Right hindlimb (tissue), 1 donor: ENCODE measurements at places on chromosomes 4 and X.

DNA sequence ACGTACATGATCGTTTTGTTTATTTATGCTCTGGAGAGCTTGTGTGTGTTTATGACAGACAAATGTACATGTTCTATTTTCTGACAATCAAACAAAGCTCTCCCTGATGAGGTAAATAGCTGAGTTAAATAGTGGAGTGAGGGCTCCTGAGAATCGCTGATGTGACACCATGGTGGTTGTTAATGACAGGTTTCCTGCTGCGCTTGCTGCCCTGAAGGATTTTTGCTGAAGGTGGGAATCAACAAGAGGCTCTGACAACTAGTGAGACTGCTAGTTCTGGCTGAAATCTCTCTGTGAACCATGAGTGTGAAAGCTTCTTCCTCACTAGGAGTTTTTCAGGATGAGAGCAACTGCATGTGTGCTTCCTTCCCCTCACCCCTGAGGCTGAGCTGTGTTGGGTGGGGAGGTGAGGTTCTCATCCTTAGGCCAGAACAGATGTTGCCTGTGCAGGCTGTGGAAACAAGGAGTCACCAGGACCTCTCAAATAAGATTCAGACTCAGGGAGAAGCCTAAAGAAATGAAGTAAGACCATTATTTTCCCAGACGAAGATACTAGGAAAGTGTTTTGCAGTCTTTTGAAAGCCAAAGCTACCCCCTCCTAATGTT lies 173.4 kb upstream of the JADE1 start:
- peak; percentile 35 for DNase-seq

- DNase-seq: no peak
Measured at GRCh38 chr4:172188248-172188988, 375.2 kb downstream of the GALNTL6 start.

DNA sequence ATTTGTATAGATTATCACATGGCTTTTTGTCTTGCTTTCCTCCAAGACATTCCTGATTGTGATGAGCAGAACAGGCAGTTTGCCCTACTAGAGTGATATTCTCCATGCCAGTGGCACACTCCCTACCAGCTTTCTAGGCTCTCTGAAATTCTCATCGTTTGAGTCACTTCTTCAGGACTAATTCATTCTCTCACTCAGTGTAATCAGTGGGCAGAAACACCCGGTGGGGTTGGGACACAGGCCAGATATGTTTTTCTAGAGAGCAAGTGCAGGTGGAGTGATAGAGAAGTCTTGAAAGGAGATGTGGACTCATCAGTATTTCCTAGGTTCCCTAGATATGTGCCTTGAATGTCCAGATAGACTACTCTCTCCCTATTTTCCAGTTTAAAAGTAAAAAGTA lies 13.1 kb downstream of the RAB33A start:
- no peak for DNase-seq

DNA sequence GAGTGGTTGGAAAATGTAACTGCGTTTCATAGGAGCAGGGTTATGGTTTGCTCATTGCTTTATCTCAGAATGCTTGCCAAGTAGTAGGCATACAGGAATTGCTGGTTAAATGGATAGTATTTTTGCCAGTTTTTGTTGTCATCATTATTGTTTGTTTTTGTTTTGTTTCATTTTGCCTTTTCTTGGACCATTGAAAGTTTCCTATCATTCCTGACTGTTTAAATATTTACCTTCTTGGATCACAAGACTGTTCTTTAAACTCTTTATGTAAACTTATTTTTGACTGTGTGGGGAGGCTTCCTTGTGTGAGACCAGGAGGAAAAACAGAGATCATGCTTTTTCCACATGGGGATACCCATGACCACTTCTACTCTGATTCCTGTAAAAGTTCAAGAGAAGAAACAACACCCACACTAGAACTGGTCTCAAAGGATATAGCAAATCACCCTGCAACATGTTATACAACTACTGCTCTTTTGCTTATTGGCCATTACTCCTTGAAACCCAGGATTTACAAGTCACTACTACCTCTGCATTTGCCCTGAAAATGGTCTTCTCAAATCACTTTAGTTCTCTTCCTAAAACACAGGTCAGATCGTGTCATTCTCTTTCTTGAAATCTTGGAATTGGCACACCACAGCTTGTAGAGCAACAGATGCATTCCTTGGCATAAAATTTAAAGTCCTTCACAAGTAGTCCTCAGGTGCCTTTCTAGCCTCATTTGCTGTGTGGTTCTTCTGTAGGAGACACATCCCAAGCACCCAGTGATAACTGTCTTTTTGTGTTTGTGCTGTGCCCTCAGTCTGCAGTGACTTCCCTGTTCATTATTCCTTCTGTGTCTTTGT lies 51.3 kb downstream of the FNIP2 start:
- DNase-seq: no peak

DNA sequence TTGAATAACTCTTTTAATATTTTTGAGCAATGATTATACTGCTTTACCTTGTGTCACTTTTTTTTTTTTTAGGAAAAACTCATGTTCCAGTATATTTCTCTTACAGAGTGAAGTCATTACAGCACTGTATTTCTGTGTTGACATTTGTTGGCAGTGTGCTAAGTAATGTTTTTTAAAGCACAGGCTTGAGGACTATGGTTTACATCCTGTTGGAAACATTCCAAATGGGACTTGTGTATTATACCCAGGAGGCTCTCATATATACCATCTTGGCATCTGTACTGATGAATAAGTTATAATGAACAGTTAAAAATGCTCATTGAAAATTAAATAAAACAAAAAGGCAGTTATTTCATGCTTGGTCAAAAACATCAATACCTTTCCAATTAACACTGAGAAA lies 33.8 kb downstream of the CEP44 start:
- DNase-seq: no peak
